Spinal cord (tissue), 10 donors: ENCODE measurements at places on chromosomes 4 and X. TPM values are rescaled to one million over a fixed set of nuclear protein-coding genes. Genes with fewer than 3 reads are reported as not detected.

Gene NXF2
- total RNA-seq: not detected

Gene NDNF
- 130 TPM for total RNA-seq

DNA sequence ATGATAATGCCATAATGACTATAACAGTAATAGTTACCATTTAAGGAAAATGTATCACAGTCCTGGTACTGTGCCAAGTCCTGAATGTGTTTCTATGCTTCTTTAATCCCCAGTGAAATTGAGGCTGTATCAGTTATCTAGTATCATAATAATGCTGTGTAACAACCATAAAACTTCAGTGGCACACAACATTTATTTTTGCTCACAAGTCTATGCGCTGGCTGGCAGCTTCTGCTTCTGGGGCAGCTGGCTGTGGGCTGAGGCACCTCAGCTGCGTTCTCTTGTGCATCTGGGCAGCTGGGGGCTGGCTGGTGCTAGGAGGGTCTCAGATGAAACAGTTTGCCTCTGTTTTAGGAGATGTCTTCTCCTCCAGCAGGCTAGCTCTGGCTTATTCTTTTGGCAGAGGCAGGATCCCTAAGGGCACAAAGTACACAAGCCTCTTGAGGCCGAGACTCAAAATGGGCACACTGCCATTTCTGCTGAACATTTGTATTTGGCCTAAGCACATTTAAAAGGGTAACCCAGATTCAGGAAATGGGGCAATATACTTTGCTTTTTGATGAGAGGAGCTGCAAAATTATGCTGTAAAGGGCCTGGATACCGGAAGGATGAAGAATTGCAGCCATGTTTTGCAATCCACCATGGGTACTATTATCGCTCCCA is 62.6 kb upstream of the DHX15 start:
- H3K27me3 ChIP-seq: no peaks in the 10 kb centered on the region
- no peak overlapping the region for H3K27ac ChIP-seq
- H3K36me3 ChIP-seq: no peaks in the 10 kb centered on the region
- H3K4me3 ChIP-seq: no peak overlapping the region

Gene ASB11
- total RNA-seq: 0.10 TPM

Gene HSFX2
- 1.2 TPM for total RNA-seq

Gene NCAPG
- total RNA-seq: 22.2 TPM

Gene PUDP
- 10.6 TPM for total RNA-seq

DNA sequence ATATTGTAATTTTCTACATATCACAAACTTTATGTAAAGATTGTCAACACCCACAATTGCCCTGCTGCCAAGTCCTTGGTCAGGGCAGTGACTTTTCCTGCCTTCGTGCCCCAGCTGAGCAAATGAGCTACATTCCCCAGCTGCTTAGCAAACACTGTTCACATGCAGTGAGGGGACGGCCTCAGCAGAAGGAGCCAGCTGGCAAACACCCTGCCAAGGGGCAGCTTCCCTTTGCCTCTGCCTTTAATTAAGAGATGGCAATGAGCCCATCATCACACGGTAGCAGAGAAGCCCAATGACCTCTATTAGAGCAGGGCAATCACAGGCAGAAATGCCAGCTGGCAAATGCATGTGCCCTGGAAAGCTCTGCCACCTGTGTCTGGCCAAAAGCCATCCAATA is 253.4 kb downstream of the EPHA5 start:
- DNase-seq: peak; percentile 90
- no peaks in the 10 kb centered on the region for H3K36me3 ChIP-seq
- no peak overlapping the region for H3K27ac ChIP-seq
- peaks cover 6% of the 10 kb centered on the region for H3K4me1 ChIP-seq
- no peak overlapping the region for H3K4me3 ChIP-seq
- no peaks in the 10 kb centered on the region for H3K27me3 ChIP-seq

DNA sequence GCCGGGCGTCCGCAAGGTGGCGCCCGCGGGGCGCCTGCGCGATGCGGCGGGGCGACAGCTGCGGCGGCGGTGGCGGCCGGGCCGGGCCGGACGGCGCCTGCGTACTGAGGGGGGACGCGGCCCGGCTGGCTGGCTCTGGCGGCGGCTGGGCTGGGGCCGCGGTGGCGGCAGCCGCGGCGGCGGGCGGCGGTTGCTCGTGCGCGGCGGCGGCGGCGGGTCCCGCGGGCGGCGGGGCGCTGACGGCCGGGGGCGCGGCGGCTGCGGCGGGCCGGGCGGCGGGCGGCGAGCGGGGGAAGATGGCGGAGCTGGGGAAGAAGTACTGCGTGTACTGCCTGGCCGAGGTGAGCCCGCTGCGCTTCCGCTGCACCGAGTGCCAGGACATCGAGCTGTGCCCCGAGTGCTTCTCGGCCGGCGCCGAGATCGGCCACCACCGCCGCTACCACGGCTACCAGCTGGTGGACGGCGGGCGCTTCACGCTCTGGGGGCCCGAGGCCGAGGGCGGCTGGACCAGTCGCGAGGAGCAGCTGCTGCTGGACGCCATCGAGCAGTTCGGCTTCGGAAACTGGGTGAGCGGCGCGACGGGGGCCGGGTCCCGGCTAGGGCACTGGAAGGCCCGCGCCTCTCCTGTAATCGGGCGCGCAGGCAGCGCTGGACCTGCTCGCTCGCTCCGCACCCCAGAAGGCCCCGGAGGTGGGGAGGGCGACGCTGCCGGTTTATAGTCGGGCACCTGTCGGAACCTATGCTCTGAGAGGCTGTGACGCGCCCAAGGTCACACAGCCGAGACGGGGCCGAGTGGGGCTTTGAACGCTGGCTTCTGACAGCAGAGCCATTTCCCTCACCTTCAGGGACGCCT is at the start of gene TADA2B:
Gene TADA2B, plus strand, starts transcription at position 89 of the 853 bp plus-strand sequence. Its CDS starts 208 bp downstream, at position 297.
- H3K4me1 ChIP-seq: peaks cover 54% of the 10 kb centered on the region
- H3K36me3 ChIP-seq: peaks cover 29% of the 10 kb centered on the region
- no peaks in the 10 kb centered on the region for H3K27me3 ChIP-seq
- H3K4me3 ChIP-seq: peak within 1 kb of the TSS; percentile 85

DNA sequence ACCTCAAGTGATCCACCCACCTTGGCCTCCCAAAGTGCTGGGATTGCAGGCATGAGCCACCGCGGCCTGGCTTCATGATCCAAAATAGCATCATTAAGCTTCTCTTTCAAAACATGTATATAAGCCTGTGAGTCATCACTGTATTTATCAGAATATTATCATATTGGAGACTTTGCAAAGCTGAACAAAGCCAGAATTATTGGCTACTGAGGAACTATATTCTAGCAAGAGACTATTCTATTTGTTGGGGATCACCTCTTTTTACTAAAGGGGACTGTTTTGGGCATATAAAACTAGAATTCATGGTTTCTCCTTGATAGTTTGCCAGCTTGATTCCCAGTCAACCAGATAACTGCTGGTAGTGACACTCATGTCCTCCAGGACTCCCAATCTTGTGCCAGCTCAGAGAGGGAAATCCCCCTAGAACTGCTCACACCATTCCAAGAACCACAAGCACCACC is 40.1 kb downstream of the TET2 start:
- no peak for DNase-seq
- no peaks in the 10 kb centered on the region for H3K27me3 ChIP-seq
- no peaks in the 10 kb centered on the region for H3K4me1 ChIP-seq
- no peaks in the 10 kb centered on the region for H3K36me3 ChIP-seq

GRCh38 chr4:95050980-95051701 is 293.4 kb downstream of the BMPR1B start:
- peak overlapping the region; percentile 79 for H3K27ac ChIP-seq
- H3K4me3 ChIP-seq: peak overlapping the region; percentile 14

GRCh38 chrX:39563178-39563577 is 534.6 kb downstream of the BCOR start:
- no peak overlapping the region for H3K27ac ChIP-seq
- no peak overlapping the region for H3K4me3 ChIP-seq
- DNase-seq: no peak
- peaks cover 18% of the 10 kb centered on the region for H3K27me3 ChIP-seq

Gene TCEAL5
- 11.9 TPM for total RNA-seq
